ENCODE measurements at places on chromosomes 1 and 21.

DNA sequence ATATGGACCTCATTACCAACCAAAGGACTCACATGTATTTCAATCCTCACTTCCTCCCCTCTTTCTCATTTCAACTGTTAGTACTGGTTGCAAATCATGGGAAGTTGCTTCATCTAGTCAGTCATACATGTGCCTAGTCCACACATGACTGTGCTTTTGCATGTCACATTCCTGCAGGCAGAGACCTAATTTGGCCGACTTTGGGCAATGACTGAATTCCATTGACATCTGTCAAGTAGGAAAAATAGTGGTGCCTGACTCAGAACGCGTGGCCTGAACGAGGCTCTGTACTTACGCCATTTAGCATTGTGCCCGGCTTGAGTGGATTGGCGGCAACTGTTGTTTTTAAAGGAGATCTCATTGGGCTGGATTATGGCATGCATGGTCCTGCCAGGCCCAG lies 18.0 kb downstream of the PTPRU start:
- no peak for DNase-seq

DNA sequence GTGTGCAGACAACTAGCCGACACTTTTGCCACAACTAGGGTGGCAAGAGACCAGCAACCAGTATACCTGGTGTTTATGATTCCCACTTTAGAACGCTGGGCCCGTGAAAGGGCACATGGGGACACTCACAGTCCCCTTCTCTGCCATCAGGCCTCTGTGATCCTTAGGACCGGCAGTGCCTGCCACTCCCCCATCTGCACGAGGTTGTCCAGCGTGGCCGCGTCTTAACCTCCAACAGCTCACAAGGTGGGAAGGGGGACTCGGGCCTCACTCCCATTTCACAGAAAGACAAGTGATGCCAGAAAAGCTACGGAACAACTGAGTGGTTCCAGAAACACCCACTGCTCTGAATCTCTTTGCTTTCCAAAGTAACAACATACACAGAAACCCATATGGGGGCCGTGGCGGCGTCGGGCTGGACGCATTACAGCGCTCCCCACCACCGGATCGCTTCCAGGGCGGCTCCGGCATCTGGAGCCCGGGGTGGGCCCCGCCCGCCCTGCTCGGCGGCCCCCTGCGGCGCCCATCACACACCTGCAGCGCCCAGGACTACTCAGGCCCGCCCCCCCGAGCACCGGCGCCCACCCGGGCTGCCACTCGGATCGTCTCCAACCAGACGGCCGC lies 1.0 kb downstream of the ZNF496 start:
- DNase-seq, result no peak

GRCh38 chr1:212607913-212608391 lies 609 bp upstream of the ATF3 start:
- DNase-seq, result no peak

- DNase-seq, result no peak
These were observed 407.8 kb downstream of the DUSP10 start for GRCh38 chr1:221334062-221334461.
